ENCODE measurements at places on chromosomes 4 and X. TPM values are rescaled to one million over a fixed set of nuclear protein-coding genes. Genes with fewer than 3 reads are reported as not detected.

Gene ZCCHC18
- total RNA-seq = 3.0 TPM

Gene HSD17B13
- 0.72 TPM for total RNA-seq

Gene IGFBP7
- 136 TPM for total RNA-seq

Gene HAUS7
- total RNA-seq = 68.3 TPM

Gene BST1
- total RNA-seq = 14.3 TPM

Gene SOD3
- 22.3 TPM for total RNA-seq

Gene UNC5C
- 0.58 TPM for total RNA-seq

Gene TMPRSS11B
- total RNA-seq = not detected

Gene PAGE1
- total RNA-seq = 7.5 TPM

All from A375 (cell line).